Pancreas (tissue), 10 donors: ENCODE measurements at places on chromosomes 7 and 10.

DNA sequence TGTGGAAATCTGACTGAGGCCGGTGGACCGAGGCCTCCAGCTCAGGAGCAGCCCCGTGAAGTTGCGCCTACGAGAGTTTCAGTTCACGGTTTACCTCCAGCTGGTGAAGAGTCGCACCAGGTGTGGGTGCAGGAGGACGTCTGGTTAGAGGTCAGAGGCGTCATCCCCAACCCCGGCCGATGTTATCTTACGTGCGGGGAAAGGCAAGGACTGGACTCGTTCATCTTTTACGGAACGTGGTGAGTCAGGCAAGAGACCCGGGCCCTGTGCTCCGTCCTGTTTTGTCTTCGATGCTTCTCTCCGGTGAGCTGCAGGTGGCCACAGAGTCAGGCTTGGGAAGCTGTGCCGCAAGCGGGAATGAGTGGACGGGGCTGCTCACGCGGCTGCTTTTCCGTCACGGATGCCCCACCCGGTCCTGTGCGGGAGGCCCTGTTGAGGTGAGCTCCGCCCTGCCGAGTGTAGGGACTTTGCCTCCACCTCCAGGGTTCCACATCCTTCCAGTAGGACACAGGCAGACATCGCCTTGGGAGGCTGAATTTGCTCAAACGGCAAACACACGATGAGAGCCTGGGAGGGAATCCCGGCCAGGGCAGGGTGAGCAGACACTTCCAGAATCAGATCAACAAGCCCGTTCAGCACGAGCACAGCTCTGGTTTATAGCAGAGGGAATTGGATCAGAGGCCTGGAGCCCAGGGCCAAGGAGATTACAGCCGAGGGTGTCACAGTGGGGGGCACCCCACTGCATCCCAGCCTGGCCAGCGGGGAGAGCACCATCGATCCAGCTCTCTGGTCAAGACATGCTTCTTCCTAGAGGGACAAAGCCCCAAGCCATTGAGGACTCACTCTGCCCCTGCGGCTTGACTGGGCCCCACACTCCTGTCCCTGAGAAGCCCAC is 50.1 kb upstream of the INPP5A start:
- H3K36me3 ChIP-seq = no peaks in the 10 kb centered on the region
- no peaks in the 10 kb centered on the region for H3K4me1 ChIP-seq
- no peak overlapping the region for H3K27ac ChIP-seq
- no peak for DNase-seq
- no peak overlapping the region for H3K4me3 ChIP-seq
- no peaks in the 10 kb centered on the region for H3K27me3 ChIP-seq

GRCh38 chr7:88597941-88598425 is 161.5 kb upstream of the ZNF804B start:
- H3K4me1 ChIP-seq = no peaks in the 10 kb centered on the region
- DNase-seq = no peak
- H3K4me3 ChIP-seq = no peak overlapping the region
- H3K27me3 ChIP-seq = no peaks in the 10 kb centered on the region
- H3K36me3 ChIP-seq = no peaks in the 10 kb centered on the region

DNA sequence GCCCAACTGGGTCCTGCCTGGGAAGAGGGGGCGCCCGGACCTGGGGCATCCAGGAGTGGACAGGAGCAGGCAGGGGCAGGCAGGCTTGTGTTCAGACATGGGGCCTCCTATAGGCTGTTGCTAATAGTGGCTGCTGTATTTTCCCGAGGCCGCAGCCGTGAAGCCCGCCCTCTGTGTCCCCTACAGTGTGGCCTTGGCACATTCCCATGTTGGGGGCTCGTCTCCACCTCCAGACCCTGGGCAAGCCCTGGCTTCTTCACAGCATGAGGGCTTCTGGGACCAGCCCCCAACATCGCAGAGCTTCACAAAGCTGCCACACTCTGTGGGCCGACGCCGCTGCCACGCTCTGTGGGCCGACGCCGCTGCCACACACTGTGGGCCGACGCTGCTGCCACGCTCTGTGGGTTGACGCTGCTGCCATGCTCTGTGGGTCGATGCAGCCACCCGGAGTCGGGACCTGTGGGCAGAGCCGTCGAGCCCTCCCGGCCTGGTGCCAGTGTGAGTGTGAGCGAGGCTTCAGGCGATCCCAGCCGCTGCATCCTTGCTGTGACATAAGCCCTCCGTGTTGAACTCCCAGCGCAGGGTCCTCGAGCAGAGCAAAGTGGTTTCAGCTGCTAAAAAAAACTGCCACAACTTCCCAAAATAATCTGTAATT is 109.0 kb downstream of the INPP5A start:
- H3K4me3 ChIP-seq = no peak overlapping the region
- H3K27me3 ChIP-seq = no peaks in the 10 kb centered on the region
- H3K4me1 ChIP-seq = no peaks in the 10 kb centered on the region
- no peak for DNase-seq
- H3K36me3 ChIP-seq = no peaks in the 10 kb centered on the region
- no peak overlapping the region for H3K27ac ChIP-seq

- H3K27ac ChIP-seq = no peak overlapping the region
- H3K36me3 ChIP-seq = no peaks in the 10 kb centered on the region
- no peak overlapping the region for H3K4me3 ChIP-seq
Measured at GRCh38 chr10:76784076-76784475, 853.5 kb downstream of the KCNMA1 start.

- no peak for DNase-seq
- H3K4me3 ChIP-seq = no peak overlapping the region
- no peaks in the 10 kb centered on the region for H3K27me3 ChIP-seq
- no peak overlapping the region for H3K27ac ChIP-seq
- no peaks in the 10 kb centered on the region for H3K36me3 ChIP-seq
Measured at GRCh38 chr10:123428391-123428790, 237.8 kb upstream of the GPR26 start.

- no peak for DNase-seq
- no peak overlapping the region for H3K27ac ChIP-seq
- H3K27me3 ChIP-seq = no peaks in the 10 kb centered on the region
- H3K4me3 ChIP-seq = no peak overlapping the region
Measured at GRCh38 chr10:23081221-23081750, 14.1 kb upstream of the MSRB2 start.

DNA sequence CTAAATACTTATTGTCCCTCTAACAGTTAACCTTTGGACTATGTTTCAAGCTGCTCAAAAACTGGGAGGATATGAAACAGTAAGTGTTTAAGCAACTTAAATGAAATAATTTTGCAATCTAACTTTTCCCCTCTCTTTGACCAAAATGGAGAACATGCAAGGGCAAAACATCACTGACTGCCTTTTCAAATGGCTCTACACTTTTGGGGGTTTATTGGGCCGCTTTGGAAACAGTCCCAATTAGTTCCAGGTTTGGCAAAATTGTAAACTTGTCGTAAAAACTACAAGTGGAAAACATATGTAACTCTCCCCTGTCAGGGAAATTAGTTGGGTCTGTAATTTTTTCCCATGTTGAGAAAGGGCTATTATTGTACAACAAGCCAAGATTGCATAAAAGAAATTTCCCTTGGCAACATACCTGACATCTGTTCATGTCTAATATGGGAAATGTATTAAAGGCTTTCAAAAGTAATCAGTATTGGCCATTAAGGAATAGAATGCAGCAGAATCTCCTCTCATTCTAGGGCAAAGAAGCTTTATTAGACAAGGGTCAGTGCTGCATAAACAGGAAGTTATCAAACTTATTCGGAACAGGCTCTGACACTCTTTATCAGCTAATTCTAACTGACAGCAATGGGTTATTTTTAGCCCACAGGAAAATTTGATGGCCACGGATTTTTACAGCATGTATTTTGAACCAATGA is 157.9 kb downstream of the ARID5B start:
- no peak for DNase-seq
- peak overlapping the region; percentile 24 for H3K27ac ChIP-seq
- peaks cover 10% of the 10 kb centered on the region for H3K4me1 ChIP-seq
- no peaks in the 10 kb centered on the region for H3K36me3 ChIP-seq

- H3K27ac ChIP-seq = no peak overlapping the region
- no peaks in the 10 kb centered on the region for H3K36me3 ChIP-seq
- no peaks in the 10 kb centered on the region for H3K4me1 ChIP-seq
- no peak overlapping the region for H3K4me3 ChIP-seq
- H3K27me3 ChIP-seq = no peaks in the 10 kb centered on the region
- no peak for DNase-seq
Measured at GRCh38 chr10:13417459-13418126, 69.5 kb upstream of the SEPHS1 start.

GRCh38 chr10:121594623-121595350 is 3.5 kb downstream of the FGFR2 start:
- H3K4me1 ChIP-seq = no peaks in the 10 kb centered on the region
- peaks cover 4% of the 10 kb centered on the region for H3K27me3 ChIP-seq
- H3K36me3 ChIP-seq = no peaks in the 10 kb centered on the region
- no peak overlapping the region for H3K4me3 ChIP-seq

DNA sequence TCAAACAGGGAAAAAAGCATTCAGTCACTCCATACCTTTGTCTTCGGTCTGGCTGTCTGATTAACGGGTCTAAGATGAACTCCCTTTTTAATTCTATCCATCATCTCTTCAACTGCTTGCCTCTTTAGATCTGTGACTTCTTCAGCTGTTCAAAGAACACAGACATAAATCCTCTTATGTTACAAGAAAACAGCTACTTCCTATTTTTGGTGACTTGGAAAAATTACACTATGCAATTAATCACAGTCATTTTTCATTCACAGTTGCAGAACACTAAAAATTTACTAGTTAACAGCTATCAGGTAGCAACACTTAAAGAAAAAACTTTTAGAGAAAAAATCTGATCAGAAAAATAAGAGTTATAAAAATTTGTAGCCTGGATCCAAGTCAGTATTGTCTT is 66.0 kb downstream of the ENO4 start:
- H3K4me3 ChIP-seq = no peak overlapping the region
- H3K4me1 ChIP-seq = no peaks in the 10 kb centered on the region
- H3K36me3 ChIP-seq = no peaks in the 10 kb centered on the region

GRCh38 chr10:22849077-22849805 is 78.6 kb upstream of the ARMC3 start:
- H3K27ac ChIP-seq = peak overlapping the region; percentile 40
- H3K4me1 ChIP-seq = no peaks in the 10 kb centered on the region
- no peak overlapping the region for H3K4me3 ChIP-seq
- peak; percentile 68 for DNase-seq
- H3K36me3 ChIP-seq = no peaks in the 10 kb centered on the region

- no peaks in the 10 kb centered on the region for H3K36me3 ChIP-seq
- no peak overlapping the region for H3K4me3 ChIP-seq
- no peak for DNase-seq
- H3K4me1 ChIP-seq = peaks cover 25% of the 10 kb centered on the region
- no peak overlapping the region for H3K27ac ChIP-seq
- no peaks in the 10 kb centered on the region for H3K27me3 ChIP-seq
Measured at GRCh38 chr7:43763183-43763582, 4.7 kb downstream of the BLVRA start.

DNA sequence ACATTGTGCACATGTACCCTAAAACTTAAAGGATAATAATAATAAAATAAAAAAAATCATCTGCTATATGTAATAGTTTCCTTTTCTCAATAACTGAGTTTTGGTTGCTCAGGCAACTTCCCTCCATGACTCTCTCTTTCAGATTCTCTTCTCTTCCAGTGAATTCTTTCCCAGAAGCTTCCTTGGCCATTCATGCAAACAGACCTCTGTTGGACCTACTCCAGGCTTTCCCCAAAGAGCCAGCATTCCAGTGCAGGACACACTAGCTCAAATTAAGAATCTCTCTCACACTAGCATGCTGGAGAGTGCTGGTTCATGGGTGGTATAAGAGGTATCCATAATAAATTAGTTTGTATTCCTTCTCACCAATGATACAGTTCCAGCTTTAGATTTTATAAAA is 31.0 kb upstream of the ZEB1 start:
- H3K36me3 ChIP-seq = no peaks in the 10 kb centered on the region
- H3K27me3 ChIP-seq = no peaks in the 10 kb centered on the region
- no peak for DNase-seq

GRCh38 chr10:119502209-119502608 is 40.3 kb downstream of the RGS10 start:
- no peak overlapping the region for H3K27ac ChIP-seq
- no peak for DNase-seq
- no peaks in the 10 kb centered on the region for H3K4me1 ChIP-seq
- no peaks in the 10 kb centered on the region for H3K27me3 ChIP-seq
- H3K36me3 ChIP-seq = no peaks in the 10 kb centered on the region
- H3K4me3 ChIP-seq = no peak overlapping the region

GRCh38 chr10:126459878-126460481 is 71.7 kb upstream of the ADAM12 start:
- no peaks in the 10 kb centered on the region for H3K4me1 ChIP-seq
- no peaks in the 10 kb centered on the region for H3K27me3 ChIP-seq
- H3K4me3 ChIP-seq = no peak overlapping the region
- DNase-seq = no peak

DNA sequence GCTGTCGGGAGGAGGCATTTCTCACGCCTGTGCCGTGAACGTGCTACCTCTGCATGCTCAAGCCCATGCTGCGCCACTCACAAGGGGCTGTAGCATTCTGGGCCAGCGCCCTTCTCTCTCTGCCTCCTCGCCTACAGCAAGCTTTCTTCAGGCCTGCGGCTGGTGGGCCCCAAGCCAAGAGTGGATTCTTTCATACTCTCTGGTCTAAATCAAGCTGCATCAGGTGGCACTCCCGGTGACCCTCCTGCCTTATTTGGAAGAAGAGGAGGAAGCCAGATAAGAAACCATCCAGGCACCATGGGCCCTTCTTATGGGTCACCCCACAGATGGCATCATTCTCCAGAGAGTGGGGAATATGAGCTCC is 86.7 kb upstream of the DUSP5 start:
- H3K27me3 ChIP-seq = no peaks in the 10 kb centered on the region
- no peaks in the 10 kb centered on the region for H3K36me3 ChIP-seq
- H3K4me1 ChIP-seq = no peaks in the 10 kb centered on the region
- no peak for DNase-seq

DNA sequence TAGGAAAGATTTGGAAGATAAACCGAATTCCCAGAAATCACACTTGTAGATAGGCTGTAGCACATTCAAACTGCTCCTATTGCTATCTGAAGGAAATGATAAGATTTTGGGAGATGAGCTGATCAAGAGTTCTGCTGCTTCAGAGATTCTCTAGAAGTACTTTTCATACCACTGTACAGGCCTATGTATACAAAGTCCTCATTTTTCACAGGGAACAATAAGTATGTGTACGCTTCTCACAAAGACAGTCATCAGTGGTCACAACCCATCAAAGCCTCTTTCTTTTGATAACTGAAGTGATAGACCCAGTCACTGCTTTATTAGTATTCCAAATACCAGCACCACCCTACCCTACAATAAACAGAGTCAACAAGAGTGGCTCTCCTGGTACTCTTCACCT is 15.6 kb upstream of the SEPTIN7 start:
- no peaks in the 10 kb centered on the region for H3K27me3 ChIP-seq
- H3K27ac ChIP-seq = no peak overlapping the region
- no peak for DNase-seq

GRCh38 chr7:30548845-30549244 is 44.2 kb upstream of the GGCT start:
- peak overlapping the region; percentile 33 for H3K27ac ChIP-seq
- peaks cover 2% of the 10 kb centered on the region for H3K4me1 ChIP-seq
- H3K27me3 ChIP-seq = no peaks in the 10 kb centered on the region
- no peaks in the 10 kb centered on the region for H3K36me3 ChIP-seq
- no peak overlapping the region for H3K4me3 ChIP-seq
- DNase-seq = peak; percentile 70

- no peaks in the 10 kb centered on the region for H3K4me1 ChIP-seq
- H3K27ac ChIP-seq = no peak overlapping the region
- no peak overlapping the region for H3K4me3 ChIP-seq
- H3K36me3 ChIP-seq = no peaks in the 10 kb centered on the region
- H3K27me3 ChIP-seq = no peaks in the 10 kb centered on the region
Measured at GRCh38 chr7:113044394-113044793, 42.2 kb downstream of the GPR85 start.

GRCh38 chr10:78000956-78001472 is 28.3 kb downstream of the POLR3A start:
- no peak overlapping the region for H3K4me3 ChIP-seq
- peaks cover 29% of the 10 kb centered on the region for H3K36me3 ChIP-seq
- no peaks in the 10 kb centered on the region for H3K27me3 ChIP-seq
- DNase-seq = no peak
